ENCODE measurements at places on chromosomes 11 and 22.
A peak's percentile ranks its signal among the peaks of the same experiment; 100 is the strongest.

GRCh38 chr11:114209904-114210303, 86.3 kb upstream of the NNMT start:
- peak; percentile 41 for DNase-seq

- DNase-seq = no peak
Observed at GRCh38 chr11:820655-821511, 2.2 kb downstream of the PNPLA2 start.

- DNase-seq = no peak
Observed at GRCh38 chr11:80673566-80673965, 1232.7 kb upstream of the TENM4 start.

DNA sequence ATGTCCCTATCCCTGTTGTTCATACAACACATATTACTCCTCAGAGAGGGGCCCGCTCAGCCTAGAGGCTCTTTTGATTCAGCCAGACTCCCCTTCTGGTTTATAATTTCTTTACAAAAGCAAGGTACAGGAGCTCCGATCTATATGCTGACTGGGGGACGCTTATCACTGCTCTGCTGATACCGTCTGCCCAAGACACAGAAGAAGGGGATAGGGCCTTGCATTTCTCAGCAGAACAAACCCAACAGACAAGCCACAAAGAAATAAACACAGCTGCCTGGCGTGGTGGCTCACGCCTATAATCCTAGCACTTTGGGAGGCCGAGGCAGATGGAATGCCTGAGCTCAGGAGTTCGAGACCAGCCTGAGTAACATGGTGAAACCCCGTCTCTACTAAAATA, 109.9 kb upstream of the AKIP1 start:
- DNase-seq = no peak

DNA sequence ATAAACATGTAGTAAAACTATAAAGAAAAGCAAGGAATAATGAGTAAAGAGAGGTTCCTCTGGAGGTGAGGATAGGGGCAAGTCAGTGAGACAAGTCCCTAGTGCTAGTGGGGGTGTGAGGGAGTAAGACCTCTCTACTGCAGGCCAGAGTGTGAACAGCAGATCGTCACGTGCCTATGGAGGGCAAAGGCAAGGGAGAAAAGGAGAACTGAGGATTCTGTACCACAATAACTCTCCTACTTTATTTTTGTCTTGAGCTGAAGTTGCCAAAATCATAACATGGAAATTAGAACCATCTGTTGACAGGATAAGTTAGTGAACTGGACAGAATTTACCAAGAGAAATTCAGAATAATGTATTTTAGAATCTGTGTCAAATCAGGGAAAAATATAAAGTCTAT, 77.6 kb downstream of the ENTHD1 start:
- no peak for DNase-seq

DNA sequence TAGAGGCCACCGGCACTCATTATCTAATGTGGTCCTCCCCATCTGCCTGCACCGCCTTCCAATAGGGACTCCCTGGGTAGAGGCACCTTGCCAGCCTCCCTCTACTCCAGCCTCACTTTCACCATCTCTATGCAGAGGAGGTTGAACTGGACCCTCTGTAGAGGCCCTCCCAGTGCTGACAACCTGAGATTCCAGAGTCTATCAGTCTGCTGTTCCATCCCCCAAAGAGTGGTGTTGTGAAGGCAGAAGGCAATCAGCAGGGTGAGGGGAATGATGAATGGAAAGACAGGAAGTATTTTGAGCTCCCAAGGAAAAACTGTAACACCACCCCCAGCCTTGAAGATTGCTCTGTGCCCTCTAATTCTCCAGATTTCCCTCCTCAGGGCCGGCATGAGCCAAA, 77.9 kb downstream of the THAP12 start:
- no peak for DNase-seq

DNA sequence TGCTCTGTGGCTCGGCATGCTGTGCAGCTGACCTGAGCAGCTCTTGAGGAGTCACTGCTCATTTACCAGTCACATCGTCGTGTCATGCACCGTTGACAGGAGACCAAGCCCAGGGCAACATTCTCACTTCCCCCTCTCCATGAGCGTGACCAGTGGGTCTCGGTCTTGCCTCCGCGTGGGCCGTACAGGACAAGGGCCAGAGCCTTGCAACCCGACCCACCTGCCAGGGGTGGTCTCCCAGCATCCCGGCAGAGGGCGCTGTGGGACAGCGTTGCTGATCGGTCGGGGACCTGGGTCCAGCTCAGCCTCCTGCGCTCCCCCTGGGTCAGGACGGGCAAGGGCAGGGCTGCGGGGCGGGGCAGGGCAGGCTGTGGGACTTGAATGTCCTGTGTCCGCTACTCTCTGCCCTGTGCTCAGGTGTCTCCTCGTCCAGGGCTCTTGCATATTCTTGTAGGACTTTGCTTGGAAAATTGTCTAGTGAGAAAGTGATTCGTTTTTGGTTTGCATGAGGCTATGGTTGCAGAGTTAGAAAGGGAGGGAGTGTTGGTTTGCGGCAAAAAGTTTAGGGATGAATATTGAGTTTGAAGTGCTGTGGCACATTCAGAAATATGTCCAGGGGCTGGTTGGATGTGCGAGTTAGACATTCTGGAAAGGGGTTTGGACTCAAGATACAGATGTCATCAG, 16.2 kb downstream of the EIF4G2 start:
- DNase-seq = peak; percentile 26

GRCh38 chr11:66636411-66636810, 2.1 kb upstream of the RBM4 start:
- no peak for DNase-seq

All from kidney epithelial cell (primary cell).